Left renal cortex interstitium (tissue), 4 donors: ENCODE measurements at places on chromosomes 1 and 21. TPM values are rescaled to one million over a fixed set of nuclear protein-coding genes. Genes with fewer than 3 reads are reported as not detected.

DNA sequence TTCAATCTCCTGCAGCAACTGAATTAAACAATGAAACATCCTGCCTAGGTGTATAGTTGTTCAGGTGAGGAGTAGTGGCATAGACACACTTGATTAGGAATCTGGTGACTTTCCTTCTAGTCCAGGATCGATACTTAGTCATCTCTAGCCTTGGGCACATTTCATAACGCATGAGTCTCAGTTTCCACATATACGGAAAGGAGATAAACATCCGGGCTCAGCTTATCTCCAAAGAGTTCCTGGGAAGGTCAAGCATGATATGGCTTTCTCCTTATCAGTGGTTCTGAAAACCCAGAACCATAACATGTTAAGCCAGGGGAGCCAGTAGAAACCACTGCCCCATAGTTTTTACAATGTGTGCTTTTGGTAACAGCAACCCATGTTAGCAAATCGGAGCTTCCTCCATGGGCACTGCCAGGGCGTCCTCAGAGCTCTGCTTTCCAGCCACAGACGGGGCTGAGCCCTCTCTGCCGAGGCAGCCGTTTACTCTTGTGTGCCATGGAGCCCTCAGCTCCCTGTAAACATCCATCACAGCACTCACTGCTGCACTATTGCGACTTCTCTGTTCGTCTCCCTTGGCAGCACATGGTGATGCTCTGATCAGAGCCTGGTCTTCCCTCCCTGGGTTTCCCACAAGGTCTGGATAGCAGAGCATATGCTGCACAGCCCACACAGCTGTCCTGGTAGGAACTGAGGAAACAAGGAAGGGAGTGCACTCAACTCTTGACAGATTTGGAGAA, 34.6 kb downstream of the RUNX1 start:
- DNase-seq: no peak

DNA sequence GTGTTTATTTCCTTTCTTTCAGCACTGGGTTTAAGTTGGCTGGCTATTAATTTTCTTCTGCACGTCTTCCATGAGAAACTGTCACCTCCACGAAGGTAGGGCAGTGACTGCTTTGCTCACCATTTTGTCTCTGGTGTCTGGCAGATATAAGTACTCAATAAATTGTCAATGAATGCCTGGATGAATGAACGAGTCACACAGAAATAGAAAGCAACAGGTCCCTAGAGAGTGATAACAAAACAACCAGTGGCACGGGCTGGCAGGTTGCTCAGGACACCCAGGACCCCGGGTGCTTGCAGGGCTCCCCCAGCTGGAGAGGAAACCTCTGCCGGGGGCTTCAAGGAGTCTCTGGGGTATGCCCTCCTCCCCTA, 3.2 kb upstream of the MYOC start:
- no peak for DNase-seq

DNA sequence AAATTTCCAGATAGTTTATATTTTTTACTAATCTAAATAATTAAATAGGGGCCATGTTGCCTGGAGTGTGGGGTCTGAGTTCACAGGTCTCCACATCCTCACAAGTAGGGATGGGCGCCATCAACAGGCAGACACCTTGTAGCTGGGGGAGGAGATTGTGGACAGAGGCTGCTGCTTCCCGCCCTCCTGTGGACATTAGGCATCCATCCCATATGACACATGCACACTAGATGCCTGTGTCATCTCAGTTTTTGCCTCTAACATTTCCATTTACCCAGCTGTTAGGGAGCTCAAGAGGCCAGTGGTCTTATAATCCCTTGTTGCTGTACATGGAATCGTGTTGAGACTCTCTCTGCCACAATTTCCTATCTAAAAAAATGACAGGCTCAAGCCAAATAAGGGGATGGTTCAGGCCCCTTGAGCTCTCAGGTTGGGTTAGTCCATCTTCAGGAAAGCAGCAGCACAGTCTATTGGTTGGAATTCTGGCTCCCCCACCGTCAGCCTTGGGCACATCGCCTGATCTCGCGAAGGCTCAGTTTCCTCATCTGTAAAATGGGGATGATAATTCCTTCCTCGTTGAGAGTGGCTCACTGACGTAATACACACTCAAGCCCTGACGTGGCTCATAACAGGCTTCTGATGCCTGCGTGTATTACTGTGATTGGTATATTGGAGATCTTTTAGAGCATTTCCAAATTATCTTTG, 13.6 kb downstream of the LHX4 start:
- no peak for DNase-seq

DNA sequence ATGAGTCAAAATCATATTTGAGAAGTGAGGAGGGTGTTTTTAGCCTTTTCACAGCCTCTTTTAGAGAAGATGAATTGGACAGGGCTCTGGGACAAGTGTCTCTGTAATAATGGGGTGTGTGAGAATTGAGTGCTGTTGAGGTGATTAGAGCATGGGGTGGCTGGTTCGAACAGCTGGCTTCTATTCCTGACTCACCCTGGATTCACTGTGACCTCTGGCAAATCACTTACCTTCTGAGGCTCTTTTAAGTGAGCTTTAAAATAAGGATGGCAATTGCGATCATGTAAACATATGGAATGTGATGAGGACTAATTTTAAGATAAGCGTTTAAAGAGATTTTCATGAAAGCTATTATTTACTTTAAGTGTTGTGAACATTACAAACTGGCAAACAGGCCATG, 243.4 kb downstream of the ADGRL2 start:
- DNase-seq: no peak

GRCh38 chr1:190754666-190755065, 277.0 kb upstream of the BRINP3 start:
- no peak for DNase-seq

DNA sequence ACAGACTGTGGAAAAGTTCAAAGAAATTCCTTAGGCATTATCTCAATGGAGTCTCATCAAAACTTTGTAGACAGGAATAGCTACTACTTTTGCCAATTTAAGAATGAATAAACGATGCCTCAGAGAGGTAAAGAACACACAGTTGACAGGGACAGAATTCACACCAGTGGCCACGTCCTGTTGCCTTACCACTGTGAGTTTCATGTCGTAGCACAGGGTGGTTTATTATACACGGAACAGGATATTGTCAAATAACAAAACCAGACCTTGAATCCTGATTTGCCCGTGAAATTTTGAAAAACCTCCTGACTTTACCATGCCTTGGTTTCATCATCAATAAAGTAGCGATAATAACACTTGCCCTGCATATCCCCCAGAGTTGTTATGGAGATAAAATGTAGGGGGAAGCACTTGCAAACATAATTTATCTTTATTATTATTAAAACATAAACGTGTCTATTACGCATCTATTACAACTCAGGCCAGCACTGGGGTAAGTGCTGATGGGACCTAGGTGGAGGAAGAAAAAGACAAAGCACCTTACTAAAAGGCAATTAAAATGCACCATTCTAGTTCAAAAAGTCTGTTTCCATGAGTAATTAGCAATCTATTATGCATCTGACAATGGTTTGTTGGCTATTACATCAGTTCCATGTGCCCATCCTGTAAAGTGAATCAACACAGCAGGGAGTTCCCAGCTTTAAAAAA, 408.1 kb upstream of the RUNX1 start:
- no peak for DNase-seq

SPATC1L gene
- 18.8 TPM for polyA plus RNA-seq

EXTL1 gene
- 2.0 TPM for polyA plus RNA-seq

FAM131C gene
- 1.0 TPM for polyA plus RNA-seq

GNG4 gene
- polyA plus RNA-seq: 4.0 TPM

SYCP1 gene
- not detected for polyA plus RNA-seq
